NCI-H2081 (cell line): ENCODE measurements at places on chromosomes 1 and 21.

- no peak for DNase-seq
These were observed 11.5 kb downstream of the SLC9A1 start for GRCh38 chr1:27143401-27143800.

DNA sequence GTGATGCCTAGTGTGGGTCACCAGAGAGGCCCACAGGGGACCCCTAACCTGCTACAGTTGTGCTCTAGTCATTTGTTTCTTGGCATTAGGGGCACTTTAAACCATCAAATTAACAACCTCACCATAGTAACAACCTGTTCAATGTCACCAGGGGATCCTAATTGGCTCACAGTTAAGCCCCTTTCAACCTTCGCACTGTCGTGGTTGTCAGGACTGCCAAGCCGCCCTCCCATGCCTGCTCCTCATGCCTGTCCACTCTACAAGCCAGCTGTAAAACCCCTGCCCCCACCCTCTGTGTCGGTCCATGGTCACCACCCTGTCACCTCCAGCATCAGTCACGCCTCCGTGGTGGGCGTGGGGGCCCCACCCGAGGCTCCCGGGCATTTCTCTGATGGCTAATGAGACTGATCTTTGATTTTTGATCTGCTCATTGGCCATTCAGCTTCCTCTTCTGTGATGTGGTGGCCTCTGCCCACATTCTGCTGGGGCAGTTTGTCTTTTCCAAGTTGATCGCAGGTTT is 96.6 kb downstream of the WDR4 start:
- no peak for DNase-seq

GRCh38 chr1:1920057-1920607 is 1.1 kb upstream of the TMEM52 start:
- no peak for DNase-seq

- no peak for DNase-seq
These were observed 123.2 kb upstream of the FGGY start for GRCh38 chr1:59173721-59174120.

DNA sequence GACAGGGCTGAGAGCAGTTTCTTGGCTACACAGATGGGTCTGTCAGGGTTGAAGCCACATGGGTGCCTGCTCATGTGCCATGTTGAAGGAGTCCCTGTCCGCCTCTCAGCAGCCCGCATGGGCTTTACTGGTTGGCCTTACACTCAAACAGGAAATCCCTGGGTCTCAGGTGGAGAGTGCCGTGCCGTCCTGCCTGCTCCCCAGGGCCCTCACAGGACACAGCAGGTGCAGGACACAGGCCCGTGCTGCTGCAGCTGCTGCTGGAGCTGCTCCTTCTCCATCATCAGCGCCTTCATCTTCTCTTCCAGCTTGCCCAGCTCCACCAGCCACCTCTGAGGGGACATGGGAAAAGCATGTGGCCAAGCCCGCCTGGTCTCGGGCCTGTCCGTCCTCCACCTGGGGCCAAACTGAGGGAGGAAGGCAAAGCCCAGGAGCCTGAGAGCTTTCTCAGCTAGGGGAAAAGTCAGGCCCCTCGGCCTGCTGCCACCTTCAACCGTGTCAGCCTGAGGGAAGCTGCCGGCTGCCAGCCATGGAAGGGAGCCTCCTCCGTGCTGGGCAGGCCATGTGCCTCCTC is 5.5 kb downstream of the SLFNL1 start:
- DNase-seq, result no peak

GRCh38 chr1:77475641-77476040 is 193.8 kb downstream of the AK5 start:
- no peak for DNase-seq

GRCh38 chr1:96473791-96474434 is 247.7 kb upstream of the PTBP2 start:
- DNase-seq, result no peak

- peak; percentile 75 for DNase-seq
These were observed 56.2 kb downstream of the NTNG1 start for GRCh38 chr1:107196973-107197562.

GRCh38 chr1:1778663-1779319 is 521 bp upstream of the NADK start:
- DNase-seq, result peak; percentile 57

DNA sequence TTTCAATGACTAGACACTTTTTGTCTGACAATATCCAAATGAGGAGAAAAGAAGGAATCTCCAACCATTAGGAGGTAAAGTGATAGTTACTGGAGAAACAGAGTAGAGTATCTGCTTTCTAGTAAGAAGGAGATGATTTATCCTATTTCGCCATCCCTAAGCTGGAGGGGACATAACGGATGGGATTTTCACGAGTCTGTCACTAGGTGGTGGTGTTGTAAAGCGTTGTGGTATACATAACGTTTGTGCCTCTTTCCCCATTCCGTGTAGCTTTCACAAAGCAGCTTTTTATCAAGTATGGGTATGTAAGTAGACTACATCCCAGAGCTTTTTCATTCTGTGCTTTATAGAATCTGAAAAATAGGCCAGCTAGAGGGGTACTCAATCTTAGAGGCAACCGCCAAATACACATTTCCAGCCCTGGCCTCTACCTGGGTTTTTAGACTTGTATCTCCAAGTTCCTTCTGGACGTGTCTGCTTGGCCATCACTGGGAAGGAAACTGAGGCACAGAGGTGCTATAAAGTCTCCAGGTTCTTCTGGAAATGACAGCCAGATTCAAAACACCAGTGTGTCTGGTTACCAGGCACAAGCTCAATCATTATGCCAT is 33.3 kb upstream of the FAM3B start:
- DNase-seq, result peak; percentile 53

- no peak for DNase-seq
These were observed 56.0 kb downstream of the KANK4 start for GRCh38 chr1:62263006-62263813.

- DNase-seq, result no peak
These were observed 167.2 kb downstream of the APP start for GRCh38 chr21:26003404-26003803.

DNA sequence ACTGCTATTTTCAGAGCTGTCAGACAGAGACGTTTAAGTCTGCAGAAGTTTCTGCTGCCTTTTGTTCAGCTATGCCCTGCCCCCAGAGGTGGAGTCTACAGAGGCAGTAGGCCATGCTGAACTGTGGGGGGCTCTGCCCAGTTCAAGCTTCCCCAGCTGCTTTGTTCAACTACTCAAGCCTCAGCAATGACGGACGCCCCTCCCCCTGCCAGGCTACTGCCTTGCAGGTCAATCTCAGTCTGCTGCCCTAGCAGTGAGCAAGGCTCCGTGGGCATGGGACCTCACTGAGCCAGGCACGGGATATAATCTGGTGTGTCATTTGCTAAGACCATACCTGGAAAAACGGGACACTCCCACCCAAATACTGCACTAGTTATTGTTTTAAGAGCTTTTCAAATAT is 219.7 kb downstream of the BRINP3 start:
- DNase-seq, result no peak

DNA sequence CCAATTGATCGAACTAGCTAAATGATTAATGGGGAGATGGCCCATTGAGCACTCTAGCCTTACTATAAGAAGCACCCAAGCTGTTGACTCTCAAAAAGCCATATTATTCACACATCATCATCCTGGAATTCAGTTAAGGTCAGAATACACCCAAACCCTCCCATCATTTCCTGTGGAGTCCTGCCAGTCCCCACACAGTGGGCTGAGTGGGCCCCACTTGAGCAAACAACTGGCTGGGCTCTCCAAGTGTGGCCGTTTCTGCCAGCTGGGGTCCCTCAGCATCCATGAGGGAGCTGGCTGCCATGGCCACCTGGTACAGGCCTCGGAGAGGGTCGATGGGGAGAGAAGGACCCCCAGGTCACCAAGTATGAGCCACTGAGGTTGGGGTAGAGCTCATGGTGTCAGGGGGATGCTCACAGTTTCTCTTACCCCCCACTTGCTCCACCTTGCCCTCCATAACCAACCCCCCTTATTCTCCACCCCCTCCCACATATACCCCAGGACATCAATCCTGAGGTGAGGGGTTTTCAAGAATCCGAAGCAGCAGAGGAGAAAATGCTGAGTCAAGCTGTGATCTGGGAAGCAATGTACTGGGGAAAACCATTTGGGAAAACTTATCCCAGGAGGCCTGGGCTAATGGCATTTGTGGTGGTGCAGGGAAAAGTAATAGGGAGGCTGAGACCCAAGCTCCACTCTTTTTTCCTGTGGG is 60.3 kb downstream of the UBE2T start:
- DNase-seq, result no peak

DNA sequence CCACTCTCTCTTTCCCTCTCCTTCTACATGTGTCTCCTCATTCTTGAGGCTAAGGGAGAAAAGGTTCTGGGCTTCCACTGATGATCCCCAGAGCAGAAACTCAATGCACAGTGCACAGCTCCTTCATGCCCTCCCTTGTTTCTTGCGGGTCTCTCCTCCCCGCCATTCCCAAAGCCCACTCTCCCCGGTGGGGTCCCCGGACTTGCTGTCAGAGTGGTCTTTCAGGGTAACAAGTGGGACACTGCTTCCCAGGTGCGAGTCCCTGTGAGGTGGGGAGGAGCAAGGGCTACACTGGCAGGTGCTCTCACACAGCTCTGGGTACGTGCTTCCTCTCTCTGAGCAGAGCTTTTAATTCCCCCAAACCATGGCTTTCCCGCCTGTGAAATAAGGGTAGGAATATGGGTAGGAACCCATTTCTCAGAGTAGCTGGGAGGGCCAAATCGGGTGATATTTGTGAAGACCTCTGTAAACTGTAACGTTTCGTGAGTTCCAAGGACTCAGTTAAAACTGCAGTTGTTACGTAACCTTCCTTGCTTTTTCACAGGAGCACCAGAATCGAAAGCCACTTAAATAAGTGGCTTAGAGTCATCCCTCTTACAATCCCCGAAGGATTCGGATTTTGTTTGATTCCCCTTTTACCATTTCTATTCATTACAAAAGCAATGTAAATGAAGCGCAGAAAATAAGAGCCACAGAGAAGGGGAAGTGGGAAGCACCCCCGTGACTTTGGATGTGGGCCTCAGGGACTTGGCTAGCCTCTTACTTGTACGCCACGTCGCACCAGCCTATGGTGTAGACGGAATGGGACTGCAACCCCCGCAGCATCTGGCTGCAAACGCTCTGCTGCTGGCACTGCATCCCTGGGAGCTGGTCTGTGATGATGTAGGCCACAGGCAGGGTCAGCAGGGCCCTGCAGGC is 6.2 kb downstream of the PGLYRP3 start:
- no peak for DNase-seq

GRCh38 chr1:203089651-203090045 is 3.8 kb upstream of the MYOG start:
- no peak for DNase-seq

GRCh38 chr1:44608141-44608540 is 66.1 kb downstream of the TMEM53 start:
- DNase-seq, result no peak

- DNase-seq, result no peak
These were observed 220.1 kb upstream of the SAMSN1 start for GRCh38 chr21:14766241-14766640.

DNA sequence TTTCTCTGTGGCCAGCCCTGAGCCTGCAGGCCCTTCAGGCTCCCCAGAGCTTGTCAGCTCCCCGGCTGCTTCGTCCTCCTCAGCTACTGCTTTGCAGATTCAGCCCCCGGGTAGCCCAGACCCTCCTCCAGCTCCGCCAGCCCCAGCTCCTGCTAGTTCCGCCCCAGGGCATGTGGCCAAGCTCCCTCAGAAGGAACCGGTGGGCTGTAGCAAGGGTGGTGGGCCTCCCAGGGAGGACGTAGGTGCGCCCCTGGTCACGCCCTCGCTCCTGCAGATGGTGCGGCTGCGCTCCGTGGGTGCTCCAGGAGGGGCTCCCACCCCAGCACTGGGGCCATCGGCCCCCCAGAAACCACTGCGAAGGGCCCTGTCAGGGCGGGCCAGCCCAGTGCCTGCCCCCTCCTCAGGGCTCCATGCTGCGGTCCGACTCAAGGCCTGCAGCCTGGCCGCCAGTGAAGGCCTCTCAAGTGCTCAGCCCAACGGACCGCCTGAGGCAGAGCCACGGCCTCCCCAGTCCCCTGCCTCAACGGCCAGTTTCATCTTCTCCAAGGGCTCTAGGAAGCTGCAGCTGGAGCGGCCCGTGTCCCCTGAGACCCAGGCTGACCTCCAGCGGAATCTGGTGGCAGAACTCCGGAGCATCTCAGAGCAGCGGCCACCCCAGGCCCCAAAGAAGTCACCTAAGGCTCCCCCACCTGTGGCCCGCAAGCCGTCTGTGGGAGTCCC is 45.4 kb downstream of the YARS1 start:
- DNase-seq, result no peak

DNA sequence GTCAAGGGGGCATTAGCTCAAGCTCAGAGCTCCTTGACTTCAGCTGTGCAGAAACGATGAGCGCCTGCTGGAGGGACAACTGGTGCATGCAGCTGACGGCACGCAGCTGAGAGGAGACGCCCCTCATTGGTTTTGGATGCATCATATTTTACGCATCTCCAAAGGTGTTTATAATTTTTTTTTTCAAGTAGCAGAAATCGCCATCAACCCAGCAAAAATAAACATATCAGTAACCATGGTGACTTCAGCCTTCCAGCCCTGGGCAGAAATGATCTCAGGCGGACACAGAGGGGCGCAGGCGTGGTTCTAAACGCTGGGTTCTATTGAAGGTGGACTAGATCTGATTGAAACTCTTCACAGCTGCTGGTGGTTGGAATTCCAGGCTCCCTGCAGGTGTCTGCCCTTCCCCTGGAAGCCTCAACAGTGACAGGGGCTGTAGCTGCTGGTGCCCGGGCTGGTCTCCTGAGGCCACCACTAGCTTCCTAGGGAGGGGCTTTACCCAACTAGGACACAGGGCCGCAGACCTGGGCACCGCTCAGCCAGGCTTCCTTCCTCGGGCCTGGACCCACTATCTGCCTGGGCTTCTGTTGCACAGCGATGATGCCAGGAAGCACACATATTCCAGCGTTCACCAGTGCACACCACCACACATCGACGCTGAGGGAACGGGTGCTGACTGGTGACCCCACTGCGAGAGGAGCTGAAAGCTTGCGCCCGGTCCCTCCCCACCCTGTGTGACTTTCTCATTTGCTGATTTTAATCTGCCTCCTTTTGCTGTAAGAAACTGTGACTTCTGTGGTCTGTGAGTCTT is 63.7 kb upstream of the ABCG1 start:
- DNase-seq, result no peak

GRCh38 chr1:201593200-201593921 is 54.4 kb downstream of the NAV1 start:
- peak; percentile 32 for DNase-seq

DNA sequence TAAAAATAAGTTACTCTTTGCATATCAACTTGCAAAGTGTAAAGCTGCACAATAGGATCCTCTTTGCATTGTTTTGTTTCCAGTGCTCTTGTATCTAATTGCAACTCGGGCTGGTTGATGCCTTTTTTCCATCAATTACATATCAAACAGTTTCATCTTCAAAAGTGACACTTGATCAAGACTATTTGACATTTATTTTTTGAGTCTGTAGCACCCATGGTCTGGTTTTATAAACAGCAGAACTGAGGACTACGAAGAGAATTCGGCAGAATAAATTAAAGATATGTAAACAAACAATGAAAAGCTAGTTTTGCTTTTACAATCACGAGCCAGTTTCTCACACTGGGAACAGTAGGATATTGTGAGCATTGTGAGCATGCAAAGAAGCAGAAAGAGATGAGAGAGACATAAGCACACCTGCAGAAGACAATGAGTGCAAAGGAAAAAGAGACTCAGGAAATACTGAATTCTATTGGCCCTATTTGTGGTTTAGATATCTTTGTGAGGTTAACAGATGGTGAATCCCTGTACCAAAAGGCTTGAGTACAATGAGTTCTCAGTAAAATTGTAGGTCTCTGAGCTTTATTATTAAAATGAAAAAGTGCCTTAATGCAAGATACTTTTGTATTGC is 45.4 kb downstream of the RPL5 start:
- DNase-seq, result peak; percentile 30

GRCh38 chr1:3174487-3175247 is 105.7 kb downstream of the PRDM16 start:
- DNase-seq, result no peak

- DNase-seq, result peak; percentile 33
These were observed 704 bp upstream of the CRABP2 start for GRCh38 chr1:156705918-156706656.

- no peak for DNase-seq
These were observed 11.5 kb downstream of the ZNF281 start for GRCh38 chr1:200398373-200398772.
